Amygdala (tissue), 56 donors: ENCODE measurements at places on chromosomes 5 and 9.

GRCh38 chr5:101543780-101544179 is 640.7 kb upstream of the ST8SIA4 start:
- DNase-seq = no peak

GRCh38 chr9:86846656-86847055 is 100.7 kb downstream of the GAS1 start:
- DNase-seq = no peak

- no peak for DNase-seq
Observed at GRCh38 chr9:95429096-95429495, 87.7 kb downstream of the PTCH1 start.

GRCh38 chr5:173953528-173954090 is 35.4 kb upstream of the C5orf47 start:
- DNase-seq = no peak

GRCh38 chr5:132103332-132103951 is 29.9 kb downstream of the CSF2 start:
- DNase-seq = no peak

- DNase-seq = peak; percentile 96
Observed at GRCh38 chr5:77491783-77492652, at the start of gene WDR41. Gene WDR41 (minus strand): TSS chr5:77492316. CDS start chr5:77492220, 96 bp downstream.

DNA sequence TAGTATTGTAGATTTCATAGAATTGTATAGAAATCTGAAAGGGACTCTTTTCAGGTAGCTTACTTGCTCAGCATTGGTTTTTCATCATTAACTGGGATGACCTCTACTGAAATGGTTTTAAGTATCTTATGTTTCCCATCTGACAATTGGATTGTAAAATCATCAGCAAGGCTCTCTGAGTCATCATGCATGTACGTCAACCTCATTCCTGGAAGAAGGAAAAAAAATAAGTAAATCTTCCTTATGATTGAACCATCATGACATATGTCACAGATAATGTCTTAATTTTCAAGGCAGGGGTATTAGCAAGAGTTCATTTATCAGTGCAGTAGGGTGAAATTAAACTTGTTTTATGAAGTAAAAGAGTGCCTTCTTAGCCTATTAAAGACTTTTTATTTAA is 74.9 kb upstream of the CER1 start:
- DNase-seq = no peak

GRCh38 chr5:11302663-11303062 is 541.6 kb upstream of the DAP start:
- DNase-seq = no peak

- DNase-seq = no peak
Observed at GRCh38 chr5:124980163-124980941, 233.9 kb upstream of the ZNF608 start.

DNA sequence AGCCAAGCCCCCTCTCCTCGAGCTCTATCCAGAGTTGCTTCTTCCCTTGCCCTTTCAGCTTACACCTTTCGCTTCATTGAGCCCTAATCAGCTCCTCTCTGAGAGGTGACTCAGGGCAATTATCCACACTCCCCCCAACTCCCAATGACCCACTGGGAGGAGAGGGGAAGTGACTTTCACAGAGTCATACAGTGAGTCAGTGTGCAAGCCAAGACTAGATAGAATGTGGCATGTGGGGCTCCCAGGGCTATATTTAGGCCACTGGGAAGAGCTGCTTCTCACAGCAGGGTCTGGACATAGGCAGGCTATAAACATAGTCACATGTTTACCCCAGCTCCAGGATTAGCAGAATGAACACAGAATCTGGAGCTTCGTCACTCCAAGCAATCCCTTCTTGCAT is 57.4 kb downstream of the NRG2 start:
- DNase-seq = no peak

DNA sequence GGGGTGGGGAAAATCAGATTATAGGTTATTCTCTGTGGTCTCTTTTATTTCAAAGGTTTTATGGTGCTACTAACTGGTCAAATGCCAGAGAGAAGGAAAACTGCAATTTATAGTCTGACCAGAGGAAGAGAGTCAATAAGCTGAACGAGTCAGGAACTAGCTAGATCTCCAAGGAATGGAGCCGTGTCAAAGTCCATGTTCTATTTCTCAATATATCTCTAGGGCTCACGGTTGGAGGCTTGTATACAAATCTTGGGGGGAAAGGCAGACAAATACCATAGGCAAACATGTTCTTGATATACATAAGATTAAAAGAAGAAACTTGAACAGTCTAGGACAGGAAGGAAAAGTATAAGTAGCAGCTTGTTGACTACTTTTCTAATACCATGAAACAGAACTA is 627.1 kb downstream of the PDE4D start:
- DNase-seq = no peak

DNA sequence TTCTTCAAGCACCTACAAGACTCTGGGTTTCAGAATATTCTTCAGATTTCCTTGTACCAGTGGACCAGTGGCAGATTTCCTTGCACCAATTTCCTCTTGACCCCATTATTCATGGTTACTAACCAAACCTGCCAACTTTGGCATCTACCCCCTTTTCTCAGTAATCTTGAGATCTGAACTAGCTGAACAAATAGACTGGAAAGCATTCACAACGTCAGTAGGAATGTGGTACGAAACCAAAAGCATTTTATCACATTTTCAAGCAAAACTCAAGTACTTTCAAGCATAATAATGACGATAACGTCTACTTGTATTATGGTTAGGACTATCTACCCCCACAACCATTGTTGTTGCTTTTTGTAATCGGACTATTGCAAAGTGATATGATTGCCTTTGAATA is 1217.3 kb downstream of the PTPRD start:
- no peak for DNase-seq

DNA sequence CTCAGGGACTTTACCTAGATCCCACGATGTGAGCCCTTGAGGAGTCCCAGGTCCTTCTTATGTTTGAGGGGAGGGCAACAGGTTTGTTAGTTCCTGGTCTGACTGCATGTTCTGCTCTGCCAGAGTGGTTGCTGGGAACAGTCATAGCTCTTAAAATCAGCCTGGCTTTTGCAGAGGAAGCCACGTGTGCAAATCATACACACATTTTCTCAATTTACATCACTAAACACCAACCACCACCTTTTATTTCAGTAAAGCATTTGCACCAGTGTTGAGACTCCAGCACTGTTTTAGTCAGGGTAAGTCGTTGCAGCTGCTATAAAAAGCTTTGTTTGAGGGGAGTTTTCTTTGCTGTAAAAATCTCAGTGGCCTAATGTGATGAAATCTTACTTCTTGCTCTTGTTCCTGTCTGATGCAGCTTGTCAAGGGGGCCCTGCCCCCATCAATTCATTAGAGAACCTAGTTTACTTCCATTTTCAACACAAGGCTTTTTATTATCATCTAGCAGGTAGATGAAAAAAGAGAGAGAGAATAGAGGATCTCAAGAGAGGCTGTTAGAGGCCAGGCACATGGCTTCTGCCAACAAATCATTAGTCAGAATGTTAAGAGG is 70.3 kb upstream of the VCAN start:
- DNase-seq = no peak
